ENCODE measurements at places on chromosomes 6 and 20. TPM values are rescaled to one million over a fixed set of nuclear protein-coding genes. Genes with fewer than 3 reads are reported as not detected.

Gene GPLD1
- 12.7 TPM for polyA plus RNA-seq

Gene TDRD6
- 3.8 TPM for polyA plus RNA-seq

Gene LCA5
- 6.7 TPM for polyA plus RNA-seq

- no peak for DNase-seq
Observed at GRCh38 chr6:37323580-37323979, 30.2 kb upstream of the RNF8 start.

- DNase-seq: no peak
Observed at GRCh38 chr20:17725094-17725835, 25.5 kb downstream of the BANF2 start.

DNA sequence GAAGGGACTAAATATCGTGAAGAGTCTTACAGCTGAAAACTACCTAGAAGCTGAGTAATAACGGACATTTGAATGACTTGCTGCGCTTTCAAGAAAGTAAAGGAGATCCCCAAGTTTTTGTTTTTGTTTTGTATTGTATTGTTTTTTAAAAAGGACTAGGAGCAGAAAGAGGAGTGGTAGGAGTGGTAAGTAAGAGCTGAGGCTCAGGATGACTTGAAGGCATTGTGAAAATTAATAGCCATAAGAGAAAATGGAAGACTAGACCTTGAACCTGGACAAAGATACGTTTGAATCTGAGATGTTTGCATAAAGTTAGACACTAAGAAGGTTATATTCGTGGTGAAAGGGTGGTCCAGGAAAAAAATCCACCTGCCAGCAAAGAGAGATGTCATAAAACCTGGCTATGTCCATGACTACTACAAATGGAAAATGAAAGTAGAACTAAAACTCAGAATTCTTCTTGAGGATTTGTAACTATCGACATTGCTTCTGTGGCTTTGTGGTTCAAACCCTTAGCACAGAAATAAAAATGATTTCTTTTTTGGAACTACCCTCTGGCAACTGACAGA lies 824.8 kb upstream of the FLRT3 start:
- no peak for DNase-seq

GRCh38 chr20:23232679-23233308 lies 117.8 kb upstream of the NXT1 start:
- no peak for DNase-seq

Gene OVOL2
- not detected for polyA plus RNA-seq

Gene CRISP3
- not detected for polyA plus RNA-seq

Gene CCDC170
- 5.9 TPM for polyA plus RNA-seq

- no peak for DNase-seq
Observed at GRCh38 chr20:61966492-61967244, 99.0 kb downstream of the TAF4 start.

DNA sequence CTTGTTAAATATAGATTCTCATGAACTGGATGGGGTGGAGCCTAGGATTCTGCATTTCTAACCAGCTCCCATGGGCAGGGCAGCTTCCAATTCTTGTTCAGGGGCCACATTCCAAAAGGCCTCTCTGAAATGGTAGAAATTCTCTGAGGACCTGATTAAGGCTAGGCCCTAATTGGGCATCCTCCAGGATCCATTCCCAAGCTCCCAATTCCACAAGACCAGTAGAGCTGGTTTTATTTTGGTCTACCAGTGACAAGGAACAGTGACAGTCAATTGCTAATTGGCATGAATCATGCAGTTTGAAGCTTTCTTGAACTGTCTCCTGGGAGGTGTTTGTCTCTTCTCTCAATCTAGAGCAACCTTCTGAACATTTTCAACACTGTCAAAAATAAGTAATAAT lies 3.0 kb downstream of the THBD start:
- no peak for DNase-seq

DNA sequence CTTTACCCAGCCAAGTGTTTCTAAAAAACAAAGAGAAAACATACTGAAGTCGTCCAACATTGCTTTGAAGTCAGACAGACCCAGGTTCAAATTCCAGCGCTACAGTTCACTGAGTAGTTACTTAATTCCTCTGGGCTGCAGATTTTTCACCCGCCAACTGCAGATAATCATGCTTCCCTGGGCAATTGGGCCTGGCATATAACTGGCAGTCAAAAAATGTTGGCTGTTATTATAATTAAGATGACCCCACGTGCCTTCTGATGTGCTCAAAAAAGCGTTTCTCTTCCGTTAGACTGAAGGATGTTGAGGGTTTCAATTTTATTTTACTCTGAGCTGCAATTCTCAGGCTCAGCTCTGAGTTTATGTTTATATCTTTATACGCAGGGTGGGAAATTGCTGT lies 156.1 kb upstream of the CITED2 start:
- no peak for DNase-seq

DNA sequence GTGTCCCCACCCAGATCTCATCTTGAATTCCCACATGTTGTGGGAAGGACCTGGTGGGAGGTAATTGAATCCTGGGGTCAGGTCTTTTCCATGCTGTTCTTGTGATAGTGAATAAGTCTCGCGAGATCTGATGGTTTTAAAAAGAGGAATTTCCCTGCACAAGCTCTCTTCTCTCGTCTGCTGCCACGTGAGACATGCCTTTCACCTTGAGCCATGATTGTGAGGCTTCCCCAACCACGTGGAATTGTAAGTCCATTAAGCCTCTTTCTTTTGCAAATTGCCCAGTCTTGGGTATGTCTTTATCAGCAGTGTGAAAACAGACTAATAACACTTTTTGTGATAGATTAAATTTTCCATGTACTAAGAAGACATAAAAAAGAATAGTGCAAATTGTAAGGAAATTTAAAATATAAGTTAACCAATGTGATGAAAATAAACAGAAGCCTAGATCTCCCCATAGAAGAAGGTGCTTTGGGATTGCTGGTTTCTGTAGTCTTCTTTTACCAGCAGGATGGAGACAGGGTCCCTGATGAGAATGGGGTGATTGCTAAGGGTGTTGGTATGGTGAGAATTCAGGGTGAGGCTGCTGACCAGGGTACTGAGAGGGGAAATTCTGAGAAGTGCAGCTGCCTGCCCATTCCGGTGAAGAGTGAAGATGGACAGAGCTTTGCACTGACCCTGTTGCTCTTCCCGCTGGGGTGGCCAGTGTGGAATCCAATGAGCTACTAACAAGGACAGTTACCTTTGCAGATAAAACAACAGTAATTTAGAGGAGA lies 50.7 kb downstream of the BMP2 start:
- DNase-seq: no peak

Gene TREM2
- polyA plus RNA-seq: 27.4 TPM

Gene ZNFX1
- polyA plus RNA-seq: 14.2 TPM

DNA sequence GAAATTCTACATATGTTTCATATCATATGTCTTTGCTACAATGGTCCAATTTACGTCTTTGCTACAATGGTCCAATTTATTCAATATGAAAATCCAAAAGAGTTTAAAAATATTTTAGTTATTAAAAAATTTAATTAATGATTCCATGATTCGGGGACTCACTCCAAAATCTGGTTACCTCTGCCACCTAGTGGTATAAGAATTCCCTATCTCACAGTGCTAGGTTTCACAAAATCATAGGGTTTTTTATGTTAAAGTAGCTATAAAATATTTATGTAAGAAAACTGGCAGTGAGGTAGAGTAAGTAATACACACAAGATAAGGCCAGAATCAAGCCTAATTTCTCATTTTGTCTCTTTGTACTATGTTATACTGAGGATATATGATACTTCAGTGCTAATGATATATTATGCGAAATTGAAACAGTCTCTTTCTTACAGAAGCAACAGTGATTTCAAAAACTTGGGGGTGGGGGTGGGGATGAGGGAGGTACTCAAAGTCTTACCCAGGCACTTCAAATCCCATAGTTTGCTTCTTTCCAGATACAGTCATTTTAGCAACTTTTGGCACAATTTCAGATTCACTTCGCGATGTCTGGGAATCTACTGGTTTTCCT lies 52.3 kb downstream of the HBS1L start:
- no peak for DNase-seq

Gene C6orf141
- polyA plus RNA-seq: 5.2 TPM

Gene OR2B3
- polyA plus RNA-seq: not detected

DNA sequence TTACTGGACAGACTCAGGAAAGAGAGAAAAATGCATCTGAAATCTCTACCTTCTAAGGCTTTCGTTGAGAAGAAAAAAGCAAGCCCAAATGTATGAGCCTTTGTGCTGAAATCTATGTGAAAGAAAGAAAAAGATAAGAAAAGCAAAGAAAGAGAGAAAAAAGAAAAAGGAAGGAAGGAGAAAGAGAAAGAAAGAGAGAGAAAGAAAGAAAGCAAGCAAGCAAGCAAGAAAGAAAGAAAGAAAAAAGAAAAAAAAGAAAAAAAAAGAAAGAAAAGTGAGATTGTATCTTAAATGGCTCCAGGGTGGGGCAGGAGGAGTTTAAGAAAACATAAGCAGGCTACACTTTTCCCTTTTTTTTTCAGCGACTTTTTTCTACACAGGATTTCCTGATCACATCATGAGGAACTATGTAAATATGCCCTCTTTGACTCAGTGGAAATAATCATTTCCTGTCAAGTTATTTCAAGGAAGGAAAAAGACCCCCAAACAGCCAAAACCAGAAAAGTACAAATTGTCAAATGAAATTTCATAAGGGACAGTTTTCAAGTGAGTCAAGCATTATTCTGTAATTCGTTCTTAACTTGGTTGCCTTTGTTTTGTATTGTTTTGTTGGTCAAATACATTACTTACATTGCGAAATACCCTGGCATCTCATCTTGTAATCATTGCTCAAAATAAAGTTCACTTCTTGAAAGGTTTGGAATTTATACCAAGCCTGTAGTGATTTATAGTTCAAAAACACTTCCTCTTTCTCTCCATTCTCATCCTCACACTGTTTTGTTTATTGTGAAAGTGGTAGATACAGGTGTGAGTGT lies 79.5 kb upstream of the RNF217 start:
- DNase-seq: no peak

DNA sequence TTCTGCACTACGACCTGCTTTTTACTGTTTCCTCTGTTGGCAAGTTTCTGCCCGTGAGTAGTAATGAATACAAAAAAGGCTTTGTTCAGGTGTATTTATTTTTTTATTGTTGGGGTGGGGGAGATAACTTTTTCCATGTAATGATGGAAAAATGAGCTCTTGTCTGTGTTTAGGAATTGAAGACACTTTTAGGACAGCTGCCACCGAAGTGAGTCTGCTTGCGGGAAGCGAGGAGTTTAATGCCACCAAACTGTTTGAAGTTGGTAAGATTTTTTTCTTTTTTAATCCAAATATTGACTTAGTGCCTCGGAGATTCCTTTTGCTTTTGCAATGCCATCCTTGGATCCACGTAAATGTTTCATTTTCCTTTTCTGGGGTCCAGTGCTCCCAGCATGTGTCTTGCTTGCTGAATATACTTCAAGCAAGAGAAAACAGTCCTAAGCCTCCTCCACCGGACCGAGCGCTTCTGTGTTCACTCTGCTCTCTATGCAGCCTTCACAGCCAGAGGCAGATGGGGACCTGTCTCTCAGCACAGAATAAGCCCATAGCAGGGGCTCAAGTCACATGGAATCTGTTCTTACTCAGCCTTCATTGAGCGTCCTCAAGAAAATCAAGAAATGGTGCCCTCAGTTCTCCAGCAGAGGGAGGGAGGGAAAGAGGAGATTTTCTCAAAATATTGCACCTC lies 71.3 kb downstream of the ISM1 start:
- DNase-seq: no peak

DNA sequence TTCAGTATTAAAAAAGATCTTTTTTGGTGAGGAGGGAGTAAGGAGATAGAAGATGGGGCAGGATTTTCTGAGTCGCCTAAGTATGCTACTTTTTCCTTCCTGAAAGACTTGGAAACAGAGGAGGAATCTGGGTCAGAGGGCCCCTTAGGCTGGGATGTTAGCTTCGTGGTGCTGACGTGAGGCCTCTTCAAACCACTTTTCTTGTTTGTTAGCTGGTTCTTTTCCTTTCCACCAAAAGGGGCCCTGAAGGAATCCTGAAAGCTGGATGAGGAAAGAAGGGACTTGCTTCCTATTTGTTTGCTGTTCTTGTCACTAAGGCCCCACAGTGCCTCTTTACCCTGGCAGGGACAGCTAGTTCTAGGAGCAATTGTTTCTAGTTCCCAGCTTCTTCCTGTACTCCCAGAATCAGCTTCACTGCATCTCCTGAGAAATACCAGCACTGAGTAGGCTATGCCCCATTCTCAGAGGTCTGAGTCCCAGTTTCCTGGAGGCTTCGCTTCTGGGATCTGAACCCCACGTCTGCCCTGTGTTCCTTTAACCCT lies 2.2 kb upstream of the IL20RA start:
- no peak for DNase-seq

- no peak for DNase-seq
Observed at GRCh38 chr20:35347011-35347410, 54.8 kb upstream of the FAM83C start.

GRCh38 chr6:135906972-135907465 lies 55.5 kb downstream of the PDE7B start:
- no peak for DNase-seq

GRCh38 chr6:139588076-139588639 lies 213.7 kb upstream of the CITED2 start:
- no peak for DNase-seq

Gene CDH4
- polyA plus RNA-seq: 23.2 TPM

Gene DLK2
- polyA plus RNA-seq: 13.6 TPM

DNA sequence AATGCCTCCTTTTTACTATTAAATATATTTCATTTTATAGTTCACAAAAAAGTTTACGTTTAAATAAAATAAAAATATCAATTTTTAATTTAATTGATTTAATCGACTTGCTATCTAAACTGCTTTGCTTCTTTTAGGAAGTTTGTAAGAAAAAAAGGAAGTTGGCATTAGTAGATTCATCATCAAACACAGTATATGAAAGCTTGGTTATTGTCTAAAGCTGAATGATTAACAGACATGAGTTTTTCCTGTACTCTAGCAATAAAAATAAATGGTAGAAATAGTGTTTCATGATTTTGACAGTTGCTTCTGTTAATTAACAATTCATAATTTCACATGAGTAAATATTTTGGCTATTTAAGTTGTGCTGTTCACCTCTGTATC lies 1285.5 kb upstream of the GJE1 start:
- DNase-seq: no peak

Data from spinal cord (tissue), 10 donors.